Activated CD4-positive, alpha-beta T cell treated with anti-CD3 and anti-CD28 coated beads, Interleukin-2, amount 10 ng/mL, durations not matched to agents 24 days and 14 days (primary cell): ENCODE measurements at places on chromosomes 12 and 14. TPM values are rescaled to one million over a fixed set of nuclear protein-coding genes. Genes with fewer than 3 reads are reported as not detected.

Gene RESF1
- total RNA-seq, result 51.1 and 55.5 TPM in 2 replicates

Gene HIF1A
- 175 and 181 TPM in 2 replicates for total RNA-seq

GRCh38 chr12:1911598-1912575, 6.6 kb downstream of the CACNA2D4 start:
- H3K36me3 ChIP-seq, result no peaks in the 10 kb centered on the region
- no peak overlapping the region for H3K4me3 ChIP-seq
- H3K4me1 ChIP-seq, result peaks cover 18% of the 10 kb centered on the region
- peak; percentile 43 for DNase-seq

DNA sequence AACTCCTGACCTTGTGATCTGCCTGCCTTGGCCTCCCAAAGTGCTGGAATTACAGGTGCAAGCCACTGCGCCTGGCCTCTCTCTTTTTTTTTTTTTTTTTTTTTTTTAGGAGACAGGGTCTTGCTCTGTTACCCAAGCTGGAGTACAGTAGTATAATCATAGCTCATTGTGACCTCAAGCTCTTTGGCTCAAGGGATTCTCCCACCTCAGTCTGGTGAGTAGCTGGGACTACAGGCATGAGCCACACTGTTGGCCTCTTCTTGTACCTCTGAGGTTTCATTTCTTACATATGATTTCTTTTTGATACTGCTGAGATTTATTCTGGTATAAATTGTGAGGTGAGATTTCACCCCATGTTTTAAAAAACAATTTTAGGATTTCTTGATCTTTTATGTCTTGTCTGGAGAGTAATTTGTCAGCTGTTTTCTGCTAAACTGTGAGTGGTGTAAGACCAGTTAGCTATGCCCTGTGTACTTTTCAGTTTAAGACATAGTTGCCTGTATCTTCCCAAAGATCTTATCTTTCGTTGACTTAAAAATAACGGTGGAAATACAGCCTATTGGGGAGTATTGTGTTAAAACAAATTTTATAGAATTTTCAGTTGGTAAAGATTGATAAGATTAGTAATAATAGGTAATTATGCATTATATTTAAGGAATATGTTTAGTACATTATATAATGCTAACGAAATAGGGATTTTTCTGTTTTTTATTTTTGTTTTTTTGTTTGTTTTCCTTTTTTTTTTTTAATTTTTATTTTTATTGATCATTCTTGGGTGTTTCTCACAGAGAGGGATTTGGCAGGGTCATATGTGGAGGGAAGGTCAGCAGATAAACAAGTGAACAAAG, 31.7 kb downstream of the WDR20 start:
- DNase-seq, result no peak
- H3K27me3 ChIP-seq, result no peaks in the 10 kb centered on the region
- peaks cover 12% of the 10 kb centered on the region for H3K4me1 ChIP-seq

DNA sequence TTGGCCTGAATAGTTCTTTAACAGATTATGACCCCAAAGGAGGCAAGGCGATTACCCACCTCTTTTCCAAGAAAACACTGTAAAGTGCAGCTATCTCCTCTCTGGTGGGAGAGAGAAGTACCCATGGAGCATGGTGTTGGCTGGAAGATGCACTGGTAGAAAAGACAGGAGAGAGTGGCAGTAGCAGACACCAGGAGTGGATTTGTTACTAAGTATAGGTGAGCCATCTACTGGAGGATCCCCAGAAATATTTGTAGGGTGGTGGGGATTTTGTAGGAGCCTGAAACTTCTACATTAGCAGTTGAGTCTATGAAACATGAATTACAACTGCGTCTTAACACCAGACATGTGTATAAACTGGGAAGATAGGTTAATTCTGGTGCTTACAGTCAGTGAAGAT, 148.0 kb downstream of the SLC38A4 start:
- H3K4me1 ChIP-seq, result peaks cover 11% of the 10 kb centered on the region
- H3K27me3 ChIP-seq, result peaks cover 2% of the 10 kb centered on the region
- no peaks in the 10 kb centered on the region for H3K36me3 ChIP-seq
- peak; percentile 67 for DNase-seq
- H3K27ac ChIP-seq, result no peak overlapping the region

DNA sequence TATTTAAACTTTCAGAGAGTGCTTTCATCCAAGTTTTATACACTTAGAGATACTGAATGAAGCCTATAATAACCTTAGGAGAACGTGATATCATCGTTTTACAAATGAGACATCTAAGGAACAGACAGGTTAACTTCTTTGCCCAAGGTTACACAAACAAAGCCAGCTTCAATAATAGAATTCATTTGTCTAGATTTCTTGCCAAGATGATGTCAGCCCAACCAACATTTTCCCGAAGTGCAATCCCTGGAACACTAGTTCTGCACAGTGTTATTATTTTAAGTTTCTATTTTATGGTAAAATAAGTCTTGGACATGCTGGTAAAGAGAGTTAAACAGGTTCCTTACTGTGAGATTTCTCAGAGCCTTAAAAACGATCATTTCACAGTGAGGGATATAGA, 174.6 kb downstream of the SLC25A21 start:
- no peak overlapping the region for H3K27ac ChIP-seq
- DNase-seq, result no peak
- H3K36me3 ChIP-seq, result no peaks in the 10 kb centered on the region
- no peaks in the 10 kb centered on the region for H3K4me1 ChIP-seq
- no peaks in the 10 kb centered on the region for H3K27me3 ChIP-seq

DNA sequence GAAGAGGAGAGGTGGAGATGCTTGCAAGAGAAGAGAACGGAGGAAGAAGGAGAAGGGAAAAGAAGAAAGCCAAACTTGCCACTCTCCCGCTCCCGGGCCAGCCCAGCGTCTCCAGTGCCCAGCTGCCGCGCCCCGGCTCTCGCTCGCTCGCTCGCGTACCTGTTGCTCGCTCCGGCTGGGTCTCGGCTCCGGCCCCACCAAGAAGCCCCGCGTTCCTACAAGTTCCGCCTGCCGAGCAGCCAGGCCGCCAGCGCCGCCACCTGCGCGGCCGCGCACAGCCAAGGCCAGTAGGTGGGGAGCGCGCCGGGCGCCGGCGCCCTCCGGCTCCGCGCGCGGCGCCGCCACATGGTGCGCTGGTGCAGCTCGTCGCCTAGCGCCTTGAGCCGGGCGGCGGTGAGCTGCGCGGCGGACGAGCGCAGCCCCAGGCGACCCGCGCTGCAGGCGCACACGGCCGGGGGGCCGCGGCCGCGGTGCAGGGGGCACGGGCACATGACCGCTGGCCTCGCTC, 370 bp downstream of the HRK start:
- peak overlapping the region; percentile 22 for H3K27ac ChIP-seq
- no peaks in the 10 kb centered on the region for H3K36me3 ChIP-seq
- DNase-seq, result peak; percentile 78
- H3K27me3 ChIP-seq, result peaks cover 84% of the 10 kb centered on the region
- peaks cover 25% of the 10 kb centered on the region for H3K4me1 ChIP-seq

DNA sequence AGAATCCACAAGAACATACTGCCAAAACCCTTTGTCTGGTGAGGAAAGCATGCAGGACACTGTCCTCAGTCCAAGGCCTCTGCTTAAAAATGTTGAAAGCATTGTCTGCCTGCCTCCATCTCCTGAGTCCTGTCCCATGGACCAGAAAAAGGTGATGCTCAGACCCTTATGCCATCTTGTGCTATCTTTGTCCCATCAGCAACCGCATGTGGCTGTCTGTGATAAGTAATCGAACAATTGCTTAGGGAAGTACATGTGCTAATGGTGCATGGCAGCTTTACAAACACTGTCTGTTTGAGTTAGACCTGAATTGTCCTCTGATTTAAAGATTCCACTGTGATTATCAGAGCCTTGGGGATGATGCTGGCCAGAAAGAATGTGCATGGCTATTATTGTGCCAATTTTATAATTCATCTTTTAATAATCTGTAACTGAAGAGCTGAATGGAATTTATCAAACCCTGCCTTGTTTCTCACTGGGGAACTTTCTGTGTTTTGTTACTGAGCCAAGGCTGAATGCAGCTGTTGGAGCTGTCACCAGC, 177.5 kb downstream of the DACT1 start:
- H3K27ac ChIP-seq, result no peak overlapping the region

GRCh38 chr14:71119075-71119474, 211.8 kb downstream of the PCNX1 start:
- H3K4me3 ChIP-seq, result no peak overlapping the region
- peaks cover 27% of the 10 kb centered on the region for H3K36me3 ChIP-seq
- H3K4me1 ChIP-seq, result peaks cover 12% of the 10 kb centered on the region
- no peaks in the 10 kb centered on the region for H3K27me3 ChIP-seq
- peak; percentile 56 for DNase-seq

GRCh38 chr14:21026274-21026987, 1.6 kb upstream of the NDRG2 start:
- H3K4me3 ChIP-seq, result peak overlapping the region; percentile 36
- peaks cover 43% of the 10 kb centered on the region for H3K27me3 ChIP-seq
- peaks cover 15% of the 10 kb centered on the region for H3K4me1 ChIP-seq
- H3K36me3 ChIP-seq, result no peaks in the 10 kb centered on the region
- DNase-seq, result no peak

DNA sequence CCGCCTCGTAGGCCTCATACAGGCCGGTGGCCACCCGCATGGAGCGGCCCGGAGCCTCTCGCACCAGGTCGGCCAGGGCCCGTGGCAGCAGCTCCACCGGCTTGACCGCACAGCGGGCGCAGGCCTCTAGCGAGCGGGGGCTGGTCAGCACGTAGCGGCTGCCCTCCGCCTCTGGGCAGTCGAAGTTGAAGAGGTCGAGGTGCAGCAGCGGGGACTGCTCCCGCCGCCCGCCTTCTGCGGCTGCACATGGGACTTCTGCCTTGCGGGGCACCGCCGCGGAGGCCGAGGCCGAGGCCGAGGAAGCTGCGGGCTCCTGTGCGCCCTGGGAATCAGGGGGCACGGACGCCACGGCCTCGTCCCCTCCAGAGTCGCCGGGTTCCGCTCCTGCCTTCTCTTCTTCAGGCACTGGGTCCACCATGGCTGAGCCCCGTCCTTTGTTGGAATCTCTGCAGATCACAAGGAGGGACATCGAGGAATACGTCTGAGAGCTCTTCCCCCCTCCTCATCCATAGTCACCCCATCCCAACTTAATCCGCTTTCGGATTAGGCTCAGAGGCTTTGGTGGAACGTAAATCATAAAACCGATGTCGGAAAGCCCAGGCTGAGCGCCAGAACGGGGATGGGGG, 1.4 kb downstream of the CCDC177 start:
- H3K4me1 ChIP-seq, result peaks cover 6% of the 10 kb centered on the region
- peaks cover 75% of the 10 kb centered on the region for H3K27me3 ChIP-seq
- DNase-seq, result peak; percentile 56
- no peaks in the 10 kb centered on the region for H3K36me3 ChIP-seq

GRCh38 chr14:101184104-101184455, 280.6 kb upstream of the RTL1 start:
- no peak overlapping the region for H3K27ac ChIP-seq
- no peaks in the 10 kb centered on the region for H3K27me3 ChIP-seq
- H3K36me3 ChIP-seq, result no peaks in the 10 kb centered on the region
- DNase-seq, result no peak
- no peaks in the 10 kb centered on the region for H3K4me1 ChIP-seq
- no peak overlapping the region for H3K4me3 ChIP-seq
